Stimulated activated CD8-positive, alpha-beta memory T cell treated with anti-CD3 and anti-CD28 coated beads, Interleukin-4, amount 100 ng/mL, for 1 hour (primary cell): ENCODE measurements at places on chromosomes 3 and 15.

GRCh38 chr3:131925571-131925970, 109.2 kb downstream of the CPNE4 start:
- DNase-seq: no peak

DNA sequence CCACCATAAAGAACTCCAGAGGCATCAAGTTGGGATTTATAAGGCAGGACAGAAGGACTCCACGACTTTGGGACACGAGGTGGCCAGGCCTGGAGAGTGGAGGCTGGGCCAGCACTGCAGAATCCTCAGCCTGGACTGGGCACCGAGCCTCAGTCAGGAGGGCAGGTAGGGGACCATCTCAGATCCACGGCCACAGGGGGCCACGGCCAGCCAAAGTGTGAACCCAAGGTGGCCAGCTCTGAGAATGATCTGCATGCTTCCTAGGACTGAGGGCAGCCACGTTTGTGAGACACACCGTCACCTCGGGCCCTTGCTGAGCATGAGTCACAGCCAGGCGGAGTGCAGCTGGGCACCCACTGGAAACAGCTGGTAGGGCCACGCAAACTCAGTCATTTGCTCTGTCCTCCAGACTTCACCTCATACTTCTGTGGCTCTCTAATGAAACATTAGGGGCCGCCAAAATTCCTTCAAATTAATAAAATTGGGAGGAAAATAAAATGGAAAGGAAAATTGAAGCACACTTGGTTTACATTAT, 65.8 kb downstream of the CTNNB1 start:
- DNase-seq: no peak

DNA sequence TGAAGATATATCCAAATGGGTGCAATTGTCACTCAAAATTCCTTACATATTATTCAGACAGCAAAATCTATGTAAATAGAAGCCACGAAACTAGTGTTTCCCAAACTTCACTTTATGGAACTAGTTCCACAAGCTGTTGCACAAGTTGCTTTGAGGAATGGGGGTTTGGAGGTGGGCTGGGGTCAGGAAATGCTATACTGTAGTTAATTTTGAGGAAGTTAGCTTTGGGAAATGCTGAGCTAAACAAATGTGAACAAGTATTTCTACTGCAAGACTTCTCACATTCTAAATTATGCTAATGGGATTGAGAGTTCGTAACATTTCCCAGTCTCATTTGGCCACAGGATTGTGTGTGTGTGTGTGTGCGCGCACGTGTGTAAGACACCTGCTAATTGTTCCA, 28.7 kb upstream of the SAMMSON start:
- no peak for DNase-seq

DNA sequence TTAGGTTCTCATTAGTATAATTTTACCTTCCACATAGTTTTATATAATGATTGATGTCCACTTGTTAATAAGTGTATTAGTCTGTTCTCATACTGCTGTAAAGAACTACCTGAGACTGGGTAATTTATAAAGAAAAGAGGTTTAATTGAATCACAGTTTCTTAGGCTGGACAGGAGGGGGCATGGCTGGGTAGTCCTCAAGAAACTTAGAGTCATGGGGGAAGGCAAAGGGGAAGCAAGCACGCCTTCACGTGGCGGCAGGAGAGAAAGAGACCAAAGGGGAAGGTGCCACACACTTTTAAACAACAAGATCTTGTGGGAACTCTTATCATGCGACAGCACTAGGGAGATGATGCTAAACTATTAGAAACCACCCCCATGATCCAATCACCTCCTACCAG, 19.2 kb downstream of the DZIP3 start:
- DNase-seq: no peak

- no peak for DNase-seq
These were observed 2.2 kb downstream of the EFHB start for GRCh38 chr3:19931767-19932188.

DNA sequence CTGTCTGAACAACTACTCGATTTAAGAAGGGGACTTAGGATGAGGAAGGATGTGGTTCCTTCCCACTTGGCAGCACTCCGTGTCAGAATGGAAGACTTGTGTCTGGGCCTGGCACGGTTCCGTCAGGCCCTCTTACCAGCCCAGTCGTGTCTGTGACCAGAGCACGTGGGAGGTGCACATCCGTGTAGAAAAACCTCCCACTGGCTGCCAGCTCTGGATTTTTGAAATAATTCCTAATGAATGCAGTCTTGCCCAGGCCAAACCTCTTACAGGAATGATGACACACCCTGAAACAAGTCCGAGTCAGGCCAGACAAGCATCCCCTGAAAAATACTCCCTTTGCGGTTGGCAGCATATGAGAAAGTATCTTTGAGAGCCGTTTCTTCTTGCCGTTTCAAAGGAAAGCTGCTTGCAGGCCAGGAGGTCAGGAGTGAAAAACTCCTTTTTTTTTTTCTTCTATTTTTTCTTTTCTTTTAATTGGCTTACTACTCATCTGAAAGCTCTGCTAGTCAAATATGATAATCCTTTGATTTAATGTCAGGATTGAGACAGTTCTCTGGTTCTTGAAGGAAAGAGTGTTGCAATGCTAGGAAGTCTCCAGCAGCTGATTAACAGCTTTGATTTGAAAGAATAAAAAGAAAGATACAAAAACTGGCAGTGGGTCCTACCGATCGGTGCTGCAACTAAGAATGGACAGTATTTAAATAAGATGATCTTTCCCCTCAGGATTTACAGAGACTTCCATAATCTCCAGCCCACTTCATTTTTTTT, 19.8 kb downstream of the IL1RAP start:
- DNase-seq: no peak

GRCh38 chr15:98899272-98900021, 108.1 kb downstream of the PGPEP1L start:
- DNase-seq: no peak

- no peak for DNase-seq
These were observed 69.3 kb downstream of the CHST2 start for GRCh38 chr3:143188881-143189280.

GRCh38 chr15:71610728-71611552, 199.4 kb upstream of the NR2E3 start:
- no peak for DNase-seq

GRCh38 chr3:8982509-8982908, 19.2 kb upstream of the RAD18 start:
- DNase-seq: no peak

GRCh38 chr3:101091489-101091888, 98.3 kb upstream of the ABI3BP start:
- DNase-seq: no peak
